ENCODE measurements at places on chromosomes 4 and X.

GRCh38 chr4:141081921-141082395, 51.3 kb downstream of the RNF150 start:
- DNase-seq = no peak

DNA sequence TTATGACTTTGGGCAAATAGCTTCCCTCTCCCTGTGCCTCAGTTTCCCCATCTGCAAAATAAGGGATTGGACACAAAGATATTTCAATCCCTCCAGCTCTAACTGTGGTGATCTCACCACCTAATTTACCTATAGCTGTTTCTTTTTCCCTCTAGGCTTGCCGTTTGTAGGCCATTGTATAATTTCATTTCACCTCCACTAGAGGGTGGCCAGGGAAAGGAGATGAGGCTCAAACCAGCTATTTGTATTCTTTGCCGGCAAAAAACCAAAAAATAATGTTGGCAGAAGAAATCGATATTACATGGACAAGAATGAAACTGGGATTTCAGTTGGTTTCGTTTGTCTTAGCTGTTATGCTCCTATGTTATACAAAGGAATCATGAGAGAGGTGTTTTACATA, 36.1 kb upstream of the DOCK11 start:
- DNase-seq = no peak

- no peak for DNase-seq
Observed at GRCh38 chrX:19122641-19123009, 357 bp upstream of the ADGRG2 start.

GRCh38 chrX:132740316-132741123, 217.9 kb downstream of the HS6ST2 start:
- no peak for DNase-seq

DNA sequence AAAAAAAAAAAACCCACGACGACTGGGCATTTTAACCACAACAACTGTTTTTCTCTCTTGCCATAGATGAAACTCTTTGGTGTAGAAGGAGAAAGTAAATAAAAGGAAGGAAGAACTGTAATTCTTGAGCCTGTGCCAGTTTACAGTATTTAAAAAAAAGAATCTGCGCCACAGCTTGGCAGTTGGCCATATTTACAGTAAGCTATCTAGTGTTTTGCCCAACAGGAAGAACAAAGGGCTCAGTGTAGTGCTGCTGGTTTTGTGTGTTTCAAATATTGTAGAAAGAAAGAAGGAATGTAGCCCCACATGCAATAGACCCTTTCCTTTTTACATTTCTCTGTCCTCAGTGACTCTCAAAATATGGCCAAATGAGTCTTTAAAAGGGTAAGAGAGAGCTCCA, 66.1 kb downstream of the NR3C2 start:
- DNase-seq = no peak

DNA sequence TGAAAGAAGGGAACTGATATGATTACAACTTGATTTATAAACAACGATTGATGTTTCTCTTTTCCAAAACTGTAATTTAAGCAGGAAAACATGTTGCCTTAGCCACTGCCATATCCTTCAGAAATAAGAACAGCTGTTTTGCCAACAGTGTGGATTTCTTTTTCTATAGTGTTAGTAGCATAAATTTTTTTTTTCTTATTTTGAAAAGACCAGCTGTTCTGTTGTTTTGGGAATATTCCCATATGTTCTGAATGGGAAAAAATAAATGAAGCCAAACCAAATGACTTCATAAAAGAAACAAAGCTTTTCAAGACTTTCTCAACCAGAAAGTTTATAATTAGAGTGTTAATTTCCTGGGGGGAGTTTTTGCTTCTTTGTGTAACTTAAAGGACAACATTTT, 83.9 kb upstream of the ARHGAP24 start:
- no peak for DNase-seq

- DNase-seq = no peak
Observed at GRCh38 chr4:183905593-183906488, 734 bp downstream of the STOX2 start.

GRCh38 chr4:8101213-8102075, 57.2 kb downstream of the ABLIM2 start:
- DNase-seq = no peak

DNA sequence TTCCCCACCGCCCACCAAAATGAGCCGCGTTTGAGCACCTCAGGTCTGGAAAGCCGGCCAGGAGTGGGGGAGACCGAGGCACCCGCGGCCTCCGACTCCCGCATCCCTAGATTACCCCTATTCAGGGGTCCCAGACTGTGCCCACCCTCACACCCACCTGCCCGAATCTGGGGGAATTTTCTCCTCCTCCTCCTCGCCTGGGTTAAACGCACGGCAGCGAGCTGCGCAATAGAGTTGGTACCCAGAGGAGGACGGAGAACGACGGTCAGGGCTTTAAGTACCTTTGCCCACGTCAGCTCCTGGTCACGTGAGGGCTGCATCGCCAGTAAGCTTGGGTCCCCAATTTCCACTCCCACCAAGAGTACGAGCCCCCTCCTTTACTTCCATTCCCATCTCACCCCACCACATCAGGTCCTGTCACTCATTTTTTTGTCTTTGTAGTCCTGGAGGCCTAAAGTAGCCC, at the start of gene ARMCX2:
ARMCX2 (minus strand) TSS at position 250 of the 463 bp plus-strand sequence. CDS start 2,262 bp downstream, outside the sequence.
- DNase-seq = no peak

- DNase-seq = no peak
Observed at GRCh38 chrX:24870143-24870542, 145.6 kb downstream of the ARX start.

- no peak for DNase-seq
Observed at GRCh38 chrX:18828832-18829404, 121.5 kb downstream of the PPEF1 start.

- no peak for DNase-seq
Observed at GRCh38 chrX:154526901-154527675, 11.1 kb upstream of the FAM3A start.

DNA sequence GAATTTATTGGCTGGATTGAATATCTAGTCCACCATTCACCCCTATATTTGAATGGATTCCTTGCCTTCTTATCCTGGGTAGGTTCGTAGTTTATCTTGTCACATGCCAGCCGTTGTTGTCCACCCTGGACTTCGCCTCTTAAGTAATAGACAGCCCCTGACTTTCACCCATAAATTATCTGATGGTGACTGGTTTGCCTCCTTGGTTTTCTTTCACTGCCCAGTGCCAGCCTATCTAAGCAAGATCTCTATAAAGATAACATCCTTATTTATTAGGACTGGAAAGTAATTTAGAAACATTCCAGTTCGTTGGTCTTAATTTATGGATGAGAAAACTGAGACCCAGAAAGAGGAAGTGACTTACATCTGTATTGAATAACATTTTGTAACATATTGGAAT, 410.3 kb downstream of the RPA4 start:
- no peak for DNase-seq

GRCh38 chrX:10821293-10821692, 200.9 kb upstream of the MID1 start:
- DNase-seq = no peak

GRCh38 chr4:77120886-77121508, 36.0 kb upstream of the CCNG2 start:
- no peak for DNase-seq

DNA sequence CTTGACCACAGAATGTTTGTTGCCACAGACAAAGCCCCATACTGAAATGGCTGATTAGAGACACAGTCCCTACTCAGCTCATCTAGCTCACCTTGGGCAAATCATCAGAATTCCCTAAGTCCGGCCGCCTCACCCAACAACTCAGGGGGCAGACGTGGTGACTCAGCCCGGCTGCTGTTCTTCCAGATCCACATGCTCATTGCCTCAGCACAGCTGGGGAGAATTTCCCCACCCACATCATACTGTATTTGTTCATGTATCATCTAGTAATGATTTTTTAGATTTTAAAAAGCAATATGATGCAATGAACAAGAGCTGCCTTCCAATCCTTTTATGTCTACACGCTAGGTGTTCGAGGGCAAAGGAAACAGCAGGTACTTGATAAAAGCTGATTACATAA, 333.8 kb upstream of the TENM3 start:
- no peak for DNase-seq

GRCh38 chr4:26088433-26088928, 174.5 kb downstream of the SMIM20 start:
- no peak for DNase-seq

GRCh38 chrX:47807548-47807947, 29.2 kb upstream of the ZNF81 start:
- DNase-seq = no peak

DNA sequence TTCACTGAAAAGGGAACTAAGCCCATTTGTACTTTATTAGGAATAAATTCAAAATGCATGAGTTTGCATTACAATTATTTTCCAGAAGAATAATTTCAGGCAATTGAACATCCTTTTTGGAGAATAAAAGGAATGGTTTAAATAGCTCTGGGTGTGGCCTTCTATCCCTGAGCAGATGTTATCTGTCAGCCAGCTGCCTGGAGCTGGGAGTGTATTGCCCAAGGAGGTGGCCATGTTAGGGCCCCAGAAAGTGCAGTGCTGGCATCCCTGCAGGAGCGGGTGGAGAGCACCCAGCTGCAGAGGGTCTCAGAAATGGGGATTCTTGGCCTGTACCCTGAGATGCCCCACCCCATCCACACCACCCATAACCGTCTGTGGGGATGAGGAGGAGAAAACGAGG, 21.6 kb upstream of the VEGFD start:
- no peak for DNase-seq

DNA sequence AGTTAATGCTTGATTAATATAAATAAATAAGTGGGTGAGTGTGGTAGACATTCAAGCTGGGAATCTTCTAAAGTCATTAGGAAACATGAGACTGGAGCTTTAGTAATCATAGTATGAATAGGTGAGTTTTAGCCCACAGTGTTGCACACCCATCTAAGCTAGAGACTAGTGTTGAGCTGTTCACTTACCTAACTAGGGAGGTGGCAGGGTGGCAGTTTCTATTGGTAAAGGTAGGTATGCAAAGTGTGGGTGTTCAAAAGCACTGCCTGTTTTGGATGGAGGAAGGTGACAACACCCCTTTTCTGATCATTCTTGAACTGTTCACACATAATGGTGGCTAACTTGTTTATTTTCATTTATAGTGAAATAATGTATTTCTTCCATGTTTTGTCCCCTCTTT, 41.3 kb downstream of the PLS3 start:
- no peak for DNase-seq

GRCh38 chr4:74919783-74920182, 13.1 kb upstream of the PARM1 start:
- no peak for DNase-seq

- no peak for DNase-seq
Observed at GRCh38 chr4:16467061-16467460, 240.8 kb upstream of the TAPT1 start.

DNA sequence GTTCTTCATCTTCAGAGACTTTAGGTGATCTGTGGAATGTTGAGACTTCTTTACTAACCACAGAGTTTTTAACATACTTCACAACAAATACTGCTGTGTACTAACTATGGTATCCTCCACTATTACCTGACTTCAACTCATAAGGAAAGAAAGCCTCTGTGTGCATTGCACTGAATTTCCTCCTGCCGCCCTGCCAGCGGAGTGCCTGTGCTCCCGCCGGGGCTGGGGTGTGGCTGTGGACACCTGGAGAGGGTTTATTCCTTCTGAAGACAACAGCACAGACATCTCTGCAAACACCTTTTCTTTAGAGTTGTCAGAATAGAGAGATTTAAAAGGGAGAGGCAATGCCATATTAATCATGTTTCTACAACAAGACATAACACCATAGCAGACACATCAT, 63.3 kb downstream of the FAT1 start:
- no peak for DNase-seq

DNA sequence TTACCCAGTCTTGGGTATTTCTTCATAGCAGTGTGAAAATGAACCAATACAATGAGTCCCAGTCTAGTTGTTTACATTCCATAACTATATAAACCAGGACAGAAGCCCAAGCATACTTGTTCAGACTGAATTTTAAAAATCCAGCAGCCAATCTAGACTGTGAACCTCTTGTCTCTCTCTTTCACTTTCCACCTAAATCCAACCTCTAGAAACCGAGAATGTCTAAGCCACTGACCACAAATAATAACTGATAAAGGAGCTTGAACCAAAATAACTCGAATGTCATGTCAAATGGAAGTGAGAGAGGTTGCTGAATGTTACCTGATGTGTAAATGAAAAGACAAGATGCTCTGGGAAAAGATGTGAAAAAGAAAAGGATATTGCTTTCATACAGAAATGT, 544.7 kb downstream of the NLGN4X start:
- DNase-seq = no peak

DNA sequence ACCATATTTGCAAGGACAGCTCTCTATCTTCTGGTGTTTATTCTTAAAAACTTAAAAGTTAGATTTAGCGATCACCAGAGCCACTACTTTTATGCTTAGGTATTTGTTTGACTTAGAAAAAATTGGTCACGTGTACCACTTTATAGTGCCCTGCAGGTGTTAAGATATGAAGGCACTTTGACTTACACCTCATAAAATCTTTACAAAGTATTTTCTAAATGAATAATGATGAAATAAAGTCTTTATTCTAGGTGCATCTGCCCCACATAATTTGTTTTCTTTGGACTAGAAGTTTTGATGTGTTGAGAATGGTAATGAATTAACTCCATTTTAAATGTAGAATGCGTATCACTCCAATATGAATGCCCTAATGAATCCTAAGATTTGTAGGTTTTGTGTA, 2.9 kb downstream of the FMR1 start:
- DNase-seq = no peak

GRCh38 chrX:65595460-65595876, 60.9 kb upstream of the LAS1L start:
- peak; percentile 60 for DNase-seq

DNA sequence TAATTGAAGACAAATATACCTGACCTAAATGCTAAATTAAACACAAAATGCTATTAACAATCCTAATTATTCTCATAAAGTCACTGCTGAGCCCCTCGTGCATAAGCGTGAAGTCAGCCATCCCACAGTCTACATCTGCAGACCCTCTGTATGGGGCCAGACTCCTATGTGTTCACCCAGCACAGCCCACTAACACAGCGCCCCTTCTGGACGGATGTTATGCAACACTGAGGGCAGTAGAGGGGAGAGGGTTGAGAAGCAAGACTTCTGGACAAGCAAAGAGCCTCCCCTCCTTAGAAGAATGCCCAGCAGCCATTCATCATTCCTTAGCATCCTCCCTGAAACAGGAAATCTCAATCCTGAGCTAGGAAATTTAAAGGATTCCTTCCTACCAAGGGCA, 7.9 kb downstream of the TRPC3 start:
- DNase-seq = no peak

- no peak for DNase-seq
Observed at GRCh38 chrX:63929608-63930007, 144.6 kb upstream of the ARHGEF9 start.

DNA sequence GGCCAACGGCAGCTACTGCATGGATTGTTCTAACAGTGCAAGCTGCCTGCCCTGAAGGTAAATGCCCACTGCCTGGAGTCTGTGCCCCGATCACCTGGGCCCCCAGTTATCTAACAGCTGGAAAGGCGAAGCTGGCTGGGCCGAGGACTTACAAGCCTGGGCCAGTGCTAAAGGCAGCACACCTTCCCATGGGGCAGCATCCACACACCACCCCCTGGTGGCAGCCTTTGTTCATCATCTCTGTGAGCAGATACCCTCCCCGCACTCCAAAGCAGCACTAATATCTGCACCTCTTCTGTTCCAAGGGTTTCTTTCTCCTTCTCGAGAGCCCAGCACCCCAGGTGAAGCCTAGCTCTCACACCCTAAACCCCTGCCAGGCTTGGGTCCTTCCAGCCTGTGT, 7.6 kb downstream of the SLC2A9 start:
- DNase-seq = no peak

- DNase-seq = peak; percentile 17
Observed at GRCh38 chrX:15854080-15854655, 445 bp downstream of the AP1S2 start.

GRCh38 chr4:142353149-142353738, 492.9 kb downstream of the INPP4B start:
- no peak for DNase-seq

GRCh38 chr4:39571504-39571903, 44.3 kb upstream of the UGDH start:
- no peak for DNase-seq

Measured in esophagus squamous epithelium (tissue), 5 donors.